ENCODE measurements at places on chromosomes 16 and 17. TPM values are rescaled to one million over a fixed set of nuclear protein-coding genes. Genes with fewer than 3 reads are reported as not detected.

DNA sequence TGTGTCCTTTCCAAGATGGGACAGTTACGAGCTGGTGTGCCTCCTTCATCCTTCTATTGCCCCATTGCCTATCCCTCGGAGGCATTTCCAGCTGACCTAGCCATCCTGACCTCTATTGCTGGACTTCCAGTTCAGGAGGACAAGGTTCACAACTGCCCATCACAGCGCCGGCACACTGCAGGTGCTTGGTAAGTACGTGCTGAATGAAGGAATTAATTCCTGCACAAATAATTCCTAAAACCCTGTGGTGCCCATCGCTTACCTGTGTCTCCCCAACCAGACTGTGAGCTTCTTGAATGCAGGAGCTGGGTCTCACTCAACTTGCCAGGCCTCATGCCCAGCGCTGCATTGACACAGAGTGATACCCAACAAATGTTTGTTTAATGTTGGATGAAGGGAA, 13.0 kb downstream of the ALOX15B start:
- DNase-seq, result no peak

DNA sequence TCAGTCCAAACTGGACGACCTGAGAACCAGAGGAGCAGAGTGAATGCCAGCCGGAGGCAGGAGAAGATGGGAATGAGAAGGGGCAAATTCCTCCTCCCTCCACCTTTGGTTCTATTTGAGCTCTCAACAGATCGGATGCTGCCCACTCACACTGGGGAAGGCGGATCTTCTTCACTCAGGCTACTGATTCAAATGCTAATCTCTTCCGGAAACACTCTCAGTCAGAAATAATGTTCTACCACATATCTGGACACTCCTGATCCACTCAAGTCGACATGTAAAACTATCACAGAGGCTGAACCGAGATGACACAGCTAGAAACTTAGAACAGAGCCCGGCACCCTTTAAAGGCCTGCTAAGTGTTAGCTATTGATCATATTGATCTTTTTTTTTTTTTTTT, 57.4 kb upstream of the GRIN2A start:
- DNase-seq, result no peak

DNA sequence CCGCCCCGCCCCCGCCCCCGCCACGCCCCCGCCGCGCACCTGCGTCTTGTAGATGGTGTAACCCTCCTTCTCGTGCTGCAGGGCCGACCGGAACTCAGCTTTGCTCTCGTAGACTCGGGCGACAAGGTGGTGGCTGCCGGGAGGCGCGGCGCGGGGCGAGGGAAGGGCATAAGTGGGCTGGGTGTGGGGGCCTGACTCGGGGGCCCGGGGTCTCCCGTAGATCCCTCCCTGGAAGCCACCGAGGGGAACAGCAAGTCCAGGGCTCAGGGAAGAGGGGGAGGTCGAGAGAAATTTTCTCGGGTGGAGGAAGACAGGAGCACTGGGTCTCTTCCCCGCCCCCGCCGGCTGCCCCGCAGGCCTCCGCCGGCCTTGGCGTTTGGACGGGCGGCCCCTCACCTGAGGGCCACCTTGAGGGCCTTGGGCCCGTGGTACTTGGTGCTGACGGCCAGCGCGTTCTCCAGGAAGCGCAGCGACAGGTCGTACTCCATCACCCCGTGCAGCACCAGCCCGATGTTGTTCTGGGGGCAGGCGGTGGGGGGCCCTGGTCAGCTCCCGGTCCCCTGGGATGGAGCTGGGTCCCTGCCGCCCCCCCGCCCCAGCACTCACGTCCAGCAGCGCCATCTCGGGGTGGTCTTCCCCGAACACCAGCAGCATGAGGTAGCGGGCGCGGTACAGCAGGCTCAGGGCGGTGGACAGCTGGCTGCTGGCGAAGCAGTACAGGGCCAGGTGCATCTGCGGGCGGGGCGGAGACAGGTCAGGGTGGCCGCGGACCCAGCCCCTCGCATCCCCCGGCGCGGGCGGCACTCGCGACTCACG, 19.4 kb downstream of the CLUH start:
- DNase-seq, result no peak

DNA sequence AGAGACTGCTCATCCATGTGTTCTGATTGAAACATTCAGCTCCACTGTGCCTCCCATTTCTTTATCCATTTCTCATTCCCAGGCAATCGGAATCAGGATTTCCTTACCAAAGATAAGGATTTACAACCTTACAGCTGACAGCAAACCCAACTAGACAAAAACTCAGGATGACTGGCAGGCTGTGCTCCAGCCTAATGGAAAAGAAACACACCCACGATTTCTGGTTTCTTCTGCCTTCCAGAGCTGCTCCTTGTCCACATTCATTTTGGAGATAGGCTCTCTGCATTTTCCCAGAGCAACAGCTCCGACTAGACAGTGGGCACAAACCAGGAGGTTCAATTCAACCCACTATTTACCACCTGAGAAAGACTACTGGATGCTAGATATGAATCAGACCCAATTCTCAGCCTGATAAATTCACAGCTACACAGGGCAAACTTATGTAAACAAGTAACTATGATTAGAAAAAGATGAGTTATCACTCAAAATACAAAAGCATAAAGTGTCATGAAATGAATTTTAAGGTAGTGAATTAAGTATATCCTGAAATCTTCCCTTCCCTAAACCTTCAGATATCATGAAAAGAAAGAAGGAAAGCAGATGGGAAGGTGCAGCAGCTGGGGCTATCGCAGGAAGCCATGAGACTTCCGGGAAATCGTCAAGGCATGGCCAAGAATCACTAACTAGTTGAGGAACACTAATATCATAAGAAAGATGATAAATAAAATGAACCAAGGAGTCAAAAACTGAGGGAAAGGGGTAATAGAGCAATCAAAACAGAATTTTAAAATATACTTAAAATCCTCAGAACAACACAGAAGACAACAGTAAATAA, 44.8 kb upstream of the CLEC18B start:
- no peak for DNase-seq

RAI1 gene
- total RNA-seq, result 5.9 TPM
